CD4-positive, alpha-beta T cell treated with Interleukin-17A for 1 hour (primary cell): ENCODE measurements at places on chromosomes 4 and X.

DNA sequence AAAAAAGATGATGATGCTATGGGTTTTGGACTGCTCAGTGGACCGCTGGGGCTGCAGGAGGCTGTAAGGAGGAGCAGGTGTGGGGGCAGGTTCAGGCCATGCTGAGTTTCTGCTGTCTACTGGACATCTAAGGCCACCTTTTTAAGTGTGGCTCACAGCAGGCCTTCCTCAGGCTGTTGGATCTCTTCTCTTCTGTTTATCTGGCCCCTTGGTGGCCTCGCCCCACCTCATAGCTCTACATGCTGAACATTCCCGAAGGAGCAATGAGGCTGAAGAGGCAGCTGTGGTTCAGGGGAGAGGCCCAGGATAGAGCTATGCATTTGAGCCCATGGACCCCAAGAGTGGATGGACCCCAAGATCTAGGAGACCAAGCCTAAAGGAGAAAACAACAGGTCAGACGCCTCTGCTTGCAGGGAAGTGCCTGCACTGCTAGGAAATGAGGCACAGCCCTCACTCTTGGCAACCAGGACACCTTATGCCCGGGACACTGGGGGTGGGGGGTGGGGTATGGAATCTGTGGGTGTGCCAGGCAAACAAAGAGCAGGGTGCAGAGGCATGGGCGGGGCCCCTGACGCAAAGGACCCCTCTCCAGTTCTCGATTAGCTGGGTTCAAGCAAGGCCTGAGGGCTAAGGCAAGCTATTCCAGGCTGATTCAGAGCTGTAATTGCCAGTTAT is 168.9 kb downstream of the BCOR start:
- DNase-seq: no peak

DNA sequence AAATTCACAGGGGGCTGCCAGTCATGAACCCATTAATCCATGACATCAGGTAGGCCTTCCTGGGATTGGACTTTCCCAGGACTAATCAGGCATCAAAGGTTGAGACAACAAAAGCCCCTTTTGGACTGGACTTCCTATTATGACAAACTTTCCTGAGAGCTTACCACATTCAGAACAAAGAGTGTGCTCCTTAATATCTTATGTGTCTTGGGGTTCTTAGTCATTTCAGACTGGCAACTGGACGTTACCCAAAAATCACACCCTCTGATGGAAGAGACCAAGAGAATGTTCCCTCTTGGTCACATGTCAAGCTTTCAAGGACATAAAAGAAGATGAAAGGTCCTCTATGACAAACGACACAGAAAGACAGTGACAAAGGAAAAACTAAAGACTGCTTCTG is 31.6 kb upstream of the PPP1R2C start:
- no peak for DNase-seq

DNA sequence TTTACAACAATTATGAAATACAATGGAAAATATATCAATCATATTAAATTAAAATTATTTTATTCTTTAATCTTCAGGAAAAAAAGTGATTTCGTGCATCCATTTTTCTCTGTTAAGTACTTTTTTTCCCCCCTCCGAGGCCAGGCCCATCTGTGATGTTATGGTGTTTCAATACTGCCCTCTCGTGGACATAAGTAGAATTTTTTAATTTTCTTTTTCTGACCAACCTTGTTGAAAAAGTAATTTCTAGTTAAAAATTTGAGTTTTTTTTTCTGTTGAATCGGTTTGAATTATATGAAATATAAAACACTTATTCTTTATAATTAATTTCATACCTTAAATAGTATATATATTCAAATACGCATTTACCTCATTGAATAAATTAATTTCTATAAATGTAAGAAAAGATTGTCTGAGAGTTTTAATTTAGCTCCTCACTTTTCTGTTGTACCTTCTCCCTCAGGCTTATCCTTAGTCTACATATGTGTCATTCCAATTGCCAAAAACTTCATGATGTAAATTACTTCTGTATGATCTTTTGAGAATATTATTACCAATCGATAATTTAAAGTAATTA is 175.8 kb upstream of the TECRL start:
- peak; percentile 3 for DNase-seq

DNA sequence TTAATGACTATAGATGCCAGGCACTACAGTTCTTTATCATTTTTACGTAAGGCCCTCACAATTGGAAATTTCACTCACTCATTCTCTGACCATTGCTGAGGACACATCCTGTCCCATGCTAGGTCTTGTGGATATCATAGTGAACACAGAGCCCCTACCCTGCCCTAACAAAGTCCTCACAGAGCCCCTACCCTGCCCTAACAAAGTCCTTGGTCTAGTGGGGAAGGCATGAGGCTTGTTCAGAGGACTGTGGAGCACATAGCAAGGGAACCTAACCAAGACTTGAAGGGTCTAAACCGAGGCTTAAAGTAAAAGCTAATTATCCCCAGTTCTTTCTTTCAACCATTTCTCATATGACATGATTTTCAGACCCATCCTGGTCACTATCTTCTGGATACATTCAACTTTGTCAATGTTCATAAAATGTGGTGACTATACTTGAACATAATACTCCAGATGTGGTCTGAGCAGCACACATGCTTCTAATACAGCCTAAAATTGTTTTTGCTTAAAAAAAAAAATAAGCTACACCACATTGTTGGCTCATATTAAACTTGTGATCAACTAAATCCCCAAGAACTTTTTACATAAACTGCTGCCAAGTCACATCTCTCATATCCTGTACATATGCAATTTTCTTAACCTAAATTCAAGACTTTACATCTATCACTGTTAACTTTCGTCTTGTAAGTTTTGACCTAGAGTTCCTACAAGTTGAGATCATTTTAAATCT is 77.0 kb downstream of the GPC3 start:
- no peak for DNase-seq

GRCh38 chrX:68807818-68808217 is 21.0 kb upstream of the EFNB1 start:
- DNase-seq: no peak

DNA sequence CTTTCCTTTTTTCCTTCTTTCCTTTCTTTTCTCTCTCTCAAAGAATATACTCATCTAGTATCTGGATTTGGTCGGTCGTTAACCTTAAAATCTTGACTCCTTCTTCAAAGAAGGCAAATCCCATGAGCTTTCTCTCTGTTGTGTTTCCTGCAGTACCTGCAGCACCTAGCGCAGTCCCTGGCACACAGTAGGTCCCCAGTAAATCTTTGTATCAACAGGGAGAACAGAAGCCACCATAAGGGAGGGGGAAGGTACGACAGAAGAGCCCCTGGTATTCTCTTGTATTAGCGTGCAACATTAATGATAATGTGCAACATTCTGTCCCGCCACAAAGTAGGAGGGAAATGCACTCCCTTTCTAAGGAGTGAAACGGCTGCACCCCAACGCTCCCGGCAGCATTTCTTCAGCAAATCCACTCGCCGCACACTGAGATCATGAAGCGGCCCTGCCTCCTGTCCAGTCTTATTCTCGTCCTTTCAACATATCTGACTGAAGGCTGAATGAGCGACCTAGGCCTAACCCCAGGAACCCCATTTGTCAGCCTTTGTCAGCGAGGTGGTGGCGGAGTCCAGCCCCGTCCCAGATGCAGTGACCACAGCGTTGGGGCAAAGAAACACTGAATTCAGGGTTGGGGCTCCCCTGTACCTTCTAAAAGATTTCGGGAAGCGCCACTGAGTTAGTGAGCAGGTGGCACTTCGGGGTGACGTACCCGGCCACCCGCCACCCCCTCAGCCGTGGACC is 133.7 kb downstream of the AMELX start:
- DNase-seq: no peak

GRCh38 chrX:148466292-148466691 is 34.1 kb upstream of the AFF2 start:
- no peak for DNase-seq

DNA sequence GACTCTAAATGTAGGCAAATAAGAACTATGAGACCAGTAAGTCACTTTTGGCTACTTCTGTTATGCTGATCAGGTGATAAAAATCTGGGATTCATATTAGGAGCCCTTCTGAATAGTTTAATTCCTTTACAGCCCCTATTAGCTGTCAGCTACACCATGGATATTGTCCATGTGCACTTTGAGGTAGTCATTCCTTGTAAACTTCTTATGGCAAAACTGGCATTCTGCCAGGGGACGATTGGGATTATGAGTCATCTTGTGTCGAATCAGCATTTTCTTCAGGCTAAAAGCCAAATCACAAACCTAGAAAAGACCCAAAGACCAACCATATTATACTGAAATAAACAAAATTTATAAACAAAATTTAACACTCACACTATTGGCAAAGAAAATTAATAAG is 227.6 kb downstream of the PRDM5 start:
- DNase-seq: no peak

DNA sequence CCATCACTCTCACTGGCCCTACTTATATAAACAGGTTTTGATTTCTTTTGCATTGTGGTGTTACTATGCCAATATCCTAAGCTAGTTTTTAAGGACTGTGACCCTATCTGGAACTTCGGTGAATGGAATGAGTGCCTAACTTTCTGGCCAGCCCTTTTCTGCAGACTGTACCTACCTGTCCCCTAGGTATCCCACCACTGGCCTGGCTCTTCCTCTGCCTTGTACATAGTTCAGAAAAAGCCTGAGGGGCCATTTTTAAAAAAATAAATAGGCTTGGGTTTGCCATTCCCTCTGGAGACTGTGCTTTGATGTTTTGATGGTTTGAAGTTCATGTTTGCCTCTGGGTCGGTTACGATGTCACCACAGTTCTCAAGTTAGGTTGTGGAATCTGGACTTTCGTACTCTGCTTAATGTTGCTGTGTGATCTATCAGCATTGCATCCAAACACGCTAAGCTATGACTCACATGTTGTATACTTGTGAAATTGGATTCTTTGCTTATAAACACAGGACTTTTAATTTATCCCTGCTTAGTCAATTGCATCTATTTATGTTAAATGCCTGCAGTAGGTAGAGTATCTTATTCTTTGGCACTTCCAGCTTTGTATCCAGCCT is 182.0 kb downstream of the ANKRD50 start:
- no peak for DNase-seq

GRCh38 chrX:39779952-39780783 is 317.6 kb downstream of the BCOR start:
- no peak for DNase-seq

GRCh38 chr4:120659616-120660170 is 262.8 kb downstream of the PRDM5 start:
- no peak for DNase-seq

- no peak for DNase-seq
Observed at GRCh38 chrX:25206778-25207177, 191.0 kb upstream of the ARX start.

DNA sequence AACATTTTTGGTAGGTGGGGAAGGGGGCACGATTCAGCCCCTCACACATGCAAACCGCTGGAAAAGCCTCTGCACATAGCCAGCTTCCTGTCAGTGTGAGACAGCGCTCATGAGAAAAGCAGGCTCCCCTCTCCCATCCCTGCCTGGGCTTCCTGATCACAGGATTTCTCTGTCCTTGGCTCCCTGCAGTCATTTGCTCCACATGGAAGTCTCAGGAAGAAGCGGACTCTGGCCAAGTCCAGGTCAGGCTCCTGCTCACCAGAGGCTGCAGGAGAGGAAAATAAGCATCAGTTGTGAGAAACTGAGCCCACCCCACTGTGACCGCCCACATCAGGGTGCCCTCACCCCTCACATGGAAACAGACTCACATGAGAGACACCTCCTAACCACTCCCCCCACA is 664.3 kb upstream of the TENM3 start:
- no peak for DNase-seq

- DNase-seq: no peak
Observed at GRCh38 chr4:47483745-47484144, 1.3 kb upstream of the ATP10D start.

DNA sequence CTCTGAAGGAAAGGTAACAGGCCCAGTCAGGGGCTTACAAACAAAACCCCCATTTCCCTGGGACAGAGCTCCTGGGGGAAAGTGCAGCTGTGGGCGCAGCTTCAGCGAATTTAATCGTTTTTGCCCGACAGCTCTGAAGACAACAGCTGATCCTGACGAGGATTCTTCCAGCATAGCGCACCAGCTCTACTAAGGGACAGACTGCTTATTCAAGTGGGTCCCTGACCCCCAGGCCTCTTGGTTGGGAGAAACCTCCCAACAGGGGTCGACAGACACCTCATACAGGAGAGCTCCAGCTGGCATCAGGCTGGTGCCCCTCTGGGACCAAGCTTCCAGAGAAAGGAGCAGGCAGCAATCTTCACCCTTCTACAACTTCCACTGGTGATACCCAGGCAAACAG is 486.7 kb downstream of the PRR32 start:
- no peak for DNase-seq

DNA sequence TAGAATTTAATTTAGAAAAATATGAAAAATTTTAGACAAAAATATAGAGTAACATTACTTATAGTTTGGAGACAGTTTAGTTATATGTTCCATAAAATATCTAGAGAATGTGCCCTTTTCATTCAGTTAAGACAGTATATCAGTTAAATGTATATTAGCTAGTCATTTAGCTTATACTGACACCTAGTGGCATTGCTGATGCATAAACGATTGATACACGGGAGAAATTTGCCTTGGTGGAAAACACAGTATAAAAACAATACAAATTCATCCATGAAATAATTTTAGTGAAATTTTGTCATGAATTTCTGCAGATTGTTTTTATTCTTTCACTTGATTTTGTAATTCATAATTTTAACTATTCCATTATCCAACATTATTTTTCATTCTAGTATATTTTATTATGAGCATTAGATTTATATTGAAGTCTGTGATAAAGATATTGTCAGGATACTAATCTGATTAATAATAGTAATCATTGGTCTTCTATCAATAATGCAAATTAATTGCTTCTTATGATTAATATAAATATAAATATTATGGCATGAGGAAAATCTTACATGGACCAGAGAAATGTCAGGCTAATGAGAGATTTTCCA is 219.0 kb downstream of the TLL1 start:
- peak; percentile 30 for DNase-seq

- no peak for DNase-seq
Observed at GRCh38 chr4:102623622-102624021, 122.5 kb downstream of the NFKB1 start.

DNA sequence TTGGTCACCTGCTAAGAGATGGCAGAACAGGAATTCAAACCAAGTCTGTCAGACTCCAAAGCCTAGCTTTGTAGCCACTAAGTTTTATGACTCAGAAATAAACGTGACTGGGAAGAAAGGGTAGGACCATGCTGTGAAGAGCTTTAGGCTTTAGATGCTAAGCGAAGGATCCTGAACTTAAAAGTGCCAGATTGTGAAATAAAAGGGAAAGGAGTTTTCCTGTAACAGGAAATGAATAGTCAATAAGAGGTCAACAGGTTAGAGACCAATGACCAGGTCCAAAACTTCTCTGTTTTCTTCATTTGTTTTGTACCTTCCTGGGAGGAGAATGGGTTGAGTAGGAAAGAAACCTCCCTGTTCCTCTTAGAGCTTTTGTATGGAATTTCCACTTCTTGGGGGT is 98.8 kb upstream of the EOLA2 start:
- DNase-seq: no peak
